Stimulated activated CD4-positive, alpha-beta T cell treated with anti-CD3 and anti-CD28 coated beads, Interleukin-4, amount 100 ng/mL, for 1 hour (primary cell): ENCODE measurements at places on chromosomes 1 and 21.

DNA sequence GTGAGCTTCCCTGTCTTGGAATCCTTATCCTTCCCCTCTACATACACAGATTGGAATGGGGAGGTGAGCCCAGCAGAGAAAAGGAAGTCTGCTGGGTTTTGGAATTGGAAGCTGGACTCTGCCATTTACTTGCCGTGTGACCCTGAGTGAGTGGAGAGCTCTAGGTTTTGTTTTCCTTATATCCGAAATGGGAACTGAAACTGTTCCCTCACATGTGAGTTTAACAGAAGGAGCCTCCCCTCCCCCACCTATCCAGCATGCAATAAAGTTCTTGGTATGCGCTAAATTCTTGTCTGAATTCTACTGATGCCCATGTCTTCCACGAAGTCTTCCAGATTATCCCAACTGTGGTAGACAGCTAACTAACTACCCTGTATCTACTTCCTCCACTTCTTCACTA lies 58.7 kb downstream of the NENF start:
- DNase-seq, result no peak

DNA sequence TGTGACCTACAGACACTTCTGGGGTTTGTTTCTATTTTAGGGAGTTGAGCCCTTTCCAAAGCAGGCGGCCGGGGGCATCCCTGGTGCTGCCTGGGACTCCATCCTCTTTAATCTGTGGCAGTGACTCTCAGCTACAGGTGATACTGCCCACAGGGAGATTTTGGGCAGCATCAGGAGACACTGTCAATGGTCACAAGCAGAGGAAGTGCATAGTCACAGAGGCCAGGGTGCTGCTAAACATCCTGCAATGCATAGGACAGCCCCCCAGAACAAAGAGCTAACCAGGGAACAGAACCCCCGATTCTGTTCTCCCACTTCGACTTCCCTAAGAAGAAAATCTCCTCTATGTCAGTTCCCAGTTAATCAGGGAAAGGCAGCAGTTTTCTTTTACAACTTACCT lies 66.2 kb downstream of the TEX35 start:
- no peak for DNase-seq

GRCh38 chr1:116403496-116404136 lies 30.6 kb downstream of the ATP1A1 start:
- DNase-seq, result no peak

- no peak for DNase-seq
Measured at GRCh38 chr1:245256528-245256927, 101.7 kb downstream of the KIF26B start.

DNA sequence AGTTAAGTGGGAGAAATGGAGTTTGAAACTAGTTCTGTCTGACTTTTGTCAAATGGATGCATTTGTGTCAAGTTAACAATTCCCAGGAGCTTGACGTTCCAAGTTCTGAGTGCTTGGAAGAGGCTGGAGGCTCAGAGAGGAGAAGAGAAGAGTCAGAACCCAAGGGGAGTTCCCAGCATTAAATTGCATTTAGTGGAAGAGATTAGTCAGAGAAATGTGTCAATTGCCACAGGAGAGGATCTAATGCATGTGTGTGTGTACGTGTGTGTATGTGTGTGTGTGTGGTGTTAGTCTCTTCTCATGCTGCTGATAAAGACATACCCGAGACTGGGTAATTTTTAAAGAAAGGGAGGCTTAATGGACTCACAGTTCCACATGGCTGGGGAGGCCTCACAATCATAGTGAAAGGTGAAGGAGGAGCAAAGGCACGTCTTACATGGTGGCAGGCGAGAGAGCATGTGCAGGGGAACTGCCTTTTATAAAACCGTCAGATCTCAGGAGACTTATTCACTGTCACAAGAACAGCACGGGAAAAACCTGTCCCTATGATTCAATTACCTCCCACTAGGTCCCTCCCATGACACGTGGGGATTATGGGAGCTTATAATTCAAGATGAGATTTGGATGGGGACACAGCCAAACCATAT lies 101.5 kb upstream of the TMEM51 start:
- DNase-seq, result no peak

DNA sequence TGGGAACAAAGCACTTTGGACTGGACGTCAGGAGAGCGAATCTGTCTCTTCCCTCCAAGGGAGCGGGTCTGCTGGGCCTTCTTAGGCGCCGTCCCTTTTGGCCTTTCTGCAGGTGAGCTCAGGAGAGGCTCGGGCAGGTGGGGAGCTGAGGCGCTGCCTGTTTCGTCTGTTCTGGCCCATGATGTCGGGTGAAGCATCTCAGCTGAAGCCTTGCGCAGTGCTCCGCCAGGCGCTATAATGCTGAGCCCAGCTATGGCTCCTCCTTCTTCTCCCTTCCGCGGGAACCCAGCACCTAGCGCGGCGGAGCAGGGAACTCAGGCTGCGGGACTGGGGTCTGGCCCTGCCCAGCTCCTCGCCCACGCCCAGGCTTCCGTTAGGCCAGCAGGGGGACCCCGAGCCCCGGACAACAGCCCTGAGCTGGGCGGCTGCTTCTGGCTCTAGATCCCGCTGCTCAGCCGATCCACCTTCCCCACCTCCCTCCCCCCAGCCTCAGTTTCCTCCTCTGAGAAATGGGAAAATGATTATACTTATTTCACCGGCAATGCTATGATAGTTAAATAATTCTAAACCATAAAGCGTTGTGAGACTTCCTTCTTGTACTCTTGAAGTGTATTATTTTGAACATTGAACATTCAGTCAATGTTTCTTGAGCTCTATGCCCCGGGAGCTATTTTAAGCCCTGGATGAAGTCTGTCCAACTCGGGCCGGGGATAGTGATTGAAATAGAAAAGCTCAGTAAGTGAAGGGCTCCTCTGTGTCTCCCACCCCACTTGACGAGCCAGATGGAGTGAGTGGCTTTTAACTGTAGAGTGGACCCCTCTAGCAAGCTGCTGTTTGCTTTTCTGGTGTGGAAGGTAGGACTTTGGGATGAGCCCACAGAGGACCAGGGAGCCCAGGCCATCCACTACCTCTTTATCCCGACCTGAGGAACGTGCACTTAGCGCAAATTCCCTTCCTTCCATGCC lies 9.6 kb upstream of the ADORA1 start:
- peak; percentile 11 for DNase-seq
